ENCODE measurements at places on chromosomes 6 and 20. TPM values are rescaled to one million over a fixed set of nuclear protein-coding genes. Genes with fewer than 3 reads are reported as not detected.

DNA sequence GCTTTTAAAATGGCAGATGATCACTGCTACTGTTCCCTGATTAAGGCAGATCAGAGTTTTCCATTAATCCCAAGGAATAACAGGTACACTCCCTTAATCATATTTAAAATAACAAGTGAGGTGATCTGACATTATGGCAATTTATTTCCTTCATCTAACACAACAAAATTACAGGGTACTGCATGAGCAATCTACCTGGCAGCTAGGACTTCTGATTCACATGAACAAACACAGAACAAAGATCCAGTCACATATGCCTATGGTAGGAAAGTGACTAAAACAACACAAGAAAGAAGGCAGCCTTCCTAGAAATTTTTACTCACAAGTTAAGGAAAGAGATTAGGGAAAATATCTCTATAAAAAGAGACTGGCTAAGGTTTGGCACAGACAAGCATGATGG, 33.2 kb downstream of the MAP7 start:
- no peak for DNase-seq

DNA sequence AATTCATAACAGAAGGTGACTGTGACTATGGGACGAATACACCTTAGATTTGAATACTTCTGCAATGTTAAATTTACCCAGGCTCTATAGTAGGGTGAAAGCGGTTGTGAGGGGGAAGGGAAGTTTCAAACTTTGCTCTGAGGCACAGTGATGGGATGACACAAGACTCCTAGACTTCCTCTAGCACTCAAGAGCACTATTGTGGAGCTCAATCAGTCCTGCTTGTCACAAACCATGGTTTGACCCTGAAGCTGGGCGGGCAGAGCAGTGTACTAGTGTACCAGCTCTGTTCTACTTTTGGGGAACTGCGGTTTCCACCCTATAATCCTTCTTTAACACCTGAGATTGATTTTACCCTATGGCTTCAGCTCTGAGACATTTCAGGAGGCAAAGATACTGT, 17.1 kb downstream of the TRIM27 start:
- DNase-seq: no peak

GRCh38 chr6:122788663-122789181, 336 bp upstream of the SMPDL3A start:
- no peak for DNase-seq

GRCh38 chr6:63637865-63638445, 2.4 kb downstream of the PHF3 start:
- DNase-seq: no peak

DNA sequence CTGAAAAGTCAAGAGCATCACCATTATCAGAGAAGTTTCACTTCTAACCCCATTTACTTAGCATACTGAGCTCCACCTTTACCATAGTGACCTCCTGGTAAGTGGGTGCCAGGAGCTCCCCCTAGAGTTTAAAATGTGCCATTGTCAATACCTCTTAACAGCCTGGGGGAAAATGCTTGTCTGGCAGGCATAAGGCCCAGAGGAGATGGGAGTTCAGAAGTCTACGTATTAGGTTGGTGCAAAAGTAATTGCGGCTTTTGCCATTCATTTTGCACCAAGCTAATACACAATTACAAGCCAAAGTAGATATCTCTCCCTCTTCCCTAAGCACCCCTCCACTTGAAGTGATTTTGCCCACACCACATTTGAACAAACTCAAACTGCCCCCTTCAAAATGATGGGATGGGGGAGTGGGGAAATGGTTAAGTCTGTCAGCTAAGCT, 919.0 kb downstream of the KIF16B start:
- no peak for DNase-seq

- DNase-seq: no peak
Observed at GRCh38 chr6:9086331-9086730, 651.0 kb upstream of the SLC35B3 start.

The TFAP2C gene
- 0.17 TPM for total RNA-seq
